ENCODE measurements at places on chromosomes 1 and 21.

DNA sequence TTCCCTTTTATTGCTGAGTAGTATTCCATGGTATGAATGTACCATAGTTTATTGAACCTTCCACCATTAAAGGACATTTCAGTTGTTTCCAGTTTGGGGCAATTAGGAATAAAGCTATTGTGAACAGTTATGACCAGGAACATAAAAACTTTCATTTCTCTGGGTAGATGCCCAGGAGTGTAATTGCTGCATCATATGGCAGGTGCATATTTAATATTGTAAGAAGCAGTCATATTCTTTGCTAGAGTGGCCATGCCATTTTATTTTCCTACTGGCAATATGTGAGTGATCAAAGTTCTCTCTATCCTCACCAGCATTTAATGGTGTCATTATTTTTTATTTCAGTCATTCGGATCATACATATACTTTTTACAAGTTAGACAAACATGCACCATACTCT lies 23.9 kb upstream of the H3-3A start:
- no peak for DNase-seq

- no peak for DNase-seq
These were observed 38.9 kb downstream of the ATP1A1 start for GRCh38 chr1:116411784-116412479.

GRCh38 chr1:117633068-117633345 lies 27.2 kb downstream of the TENT5C start:
- no peak for DNase-seq

- no peak for DNase-seq
These were observed 33.7 kb upstream of the VASH2 start for GRCh38 chr1:212916481-212917133.

GRCh38 chr1:168688644-168689326 lies 40.2 kb downstream of the DPT start:
- DNase-seq, result no peak

GRCh38 chr1:103180660-103181059 lies 72.3 kb upstream of the COL11A1 start:
- DNase-seq, result no peak

DNA sequence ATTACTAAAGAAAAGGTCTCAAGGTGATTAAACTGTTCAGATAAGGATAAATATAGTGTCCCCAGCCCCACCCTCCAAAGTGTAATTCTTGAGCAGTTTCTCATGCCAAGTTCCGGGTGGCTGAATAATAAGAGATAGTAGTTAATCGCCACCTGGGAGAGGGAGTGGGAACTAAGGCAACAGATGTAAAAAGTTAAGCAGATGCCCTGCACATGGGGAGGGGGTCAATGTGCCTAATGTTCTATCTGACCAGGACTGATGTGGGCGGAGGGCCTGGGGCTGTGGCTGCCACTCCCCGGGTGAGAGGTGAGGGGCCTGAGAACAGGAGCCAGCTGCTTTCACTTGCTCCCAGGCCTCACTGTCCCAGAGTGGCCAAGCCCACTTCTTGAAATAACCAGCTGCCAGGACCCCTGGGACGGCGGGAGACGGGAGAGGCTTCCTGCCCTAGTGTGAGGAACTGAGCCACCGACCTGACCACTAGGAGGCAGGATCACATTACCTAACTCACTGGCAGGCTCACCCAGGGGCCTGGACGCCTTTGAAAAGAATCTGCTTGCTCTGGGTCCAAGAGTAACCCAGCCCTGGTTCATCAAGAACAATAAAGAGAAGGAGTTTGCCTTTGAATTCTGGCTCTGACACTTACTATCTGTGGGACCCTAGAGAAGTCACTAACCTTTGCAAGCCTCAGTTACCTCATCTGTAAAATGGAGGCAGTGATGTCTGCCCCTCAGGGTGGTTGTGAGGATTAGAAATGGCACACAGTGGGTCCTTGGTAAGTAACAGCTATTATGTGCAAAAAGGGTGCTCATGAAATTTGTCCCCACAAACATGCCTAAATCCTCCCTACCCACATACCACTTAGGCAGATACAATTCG lies 179.2 kb downstream of the ATG4C start:
- no peak for DNase-seq

- no peak for DNase-seq
These were observed 48.0 kb upstream of the ZC3H11B start for GRCh38 chr1:219660666-219661463.

DNA sequence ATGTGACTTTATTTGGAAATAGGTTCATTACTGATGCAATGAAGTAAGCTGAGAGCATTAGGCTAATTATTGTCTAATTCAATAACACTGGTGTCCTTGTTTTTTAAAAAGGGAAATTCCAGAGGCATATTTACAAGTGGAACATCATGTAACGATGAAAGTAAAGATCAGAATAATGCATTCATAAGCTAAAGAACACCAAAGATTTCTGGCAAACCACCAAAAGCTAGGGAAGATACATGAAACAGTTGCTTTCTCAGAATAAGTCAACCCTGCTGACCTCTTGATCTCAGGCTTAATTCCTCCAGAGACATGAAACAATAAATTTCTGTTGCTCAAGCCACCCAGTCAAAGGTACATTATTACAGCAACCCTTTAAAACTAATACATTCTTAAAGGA lies 20.3 kb upstream of the IFI16 start:
- DNase-seq, result no peak
